ENCODE measurements at places on chromosomes 3 and 15. TPM values are rescaled to one million over a fixed set of nuclear protein-coding genes. Genes with fewer than 3 reads are reported as not detected.

The SLC25A20 gene
- polyA plus RNA-seq, result 40.1 TPM

The ZPLD1 gene
- polyA plus RNA-seq, result not detected

The TRH gene
- polyA plus RNA-seq, result not detected

The LTK gene
- 7.3 TPM for polyA plus RNA-seq

The IQCF5 gene
- not detected for polyA plus RNA-seq

The PRRT3 gene
- 5.4 TPM for polyA plus RNA-seq

The CA12 gene
- polyA plus RNA-seq, result 0.08 TPM

The ZBTB47 gene
- not detected for polyA plus RNA-seq

The KPNA4 gene
- 10.3 TPM for polyA plus RNA-seq

The CYP8B1 gene
- polyA plus RNA-seq, result not detected

The DUOX2 gene
- not detected for polyA plus RNA-seq

The LHFPL4 gene
- polyA plus RNA-seq, result 0.05 TPM

The CACNA2D3 gene
- not detected for polyA plus RNA-seq

The ZDHHC19 gene
- not detected for polyA plus RNA-seq

DNA sequence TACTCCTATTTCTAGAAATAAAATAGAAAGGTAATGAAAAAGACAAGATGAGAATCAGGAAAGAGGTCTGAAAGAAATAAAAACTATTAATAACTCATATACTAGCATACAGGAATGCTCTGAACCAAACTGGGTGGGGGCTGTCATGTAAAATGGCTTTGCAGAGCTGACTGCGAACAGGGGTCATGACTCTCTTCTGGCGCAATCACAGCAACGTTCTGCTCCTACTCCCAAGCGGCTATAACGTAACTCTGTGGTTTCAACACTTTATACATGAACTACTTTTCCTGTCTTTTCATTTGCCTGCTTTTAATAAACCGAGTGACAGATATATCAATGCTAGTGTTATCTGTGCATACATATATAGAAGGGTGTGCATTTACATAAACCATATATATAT, 116.7 kb downstream of the DLG1 start:
- no peaks in the 10 kb centered on the region for H3K36me3 ChIP-seq
- H3K4me3 ChIP-seq, result no peak overlapping the region
- no peak for DNase-seq

GRCh38 chr3:188439080-188439479, 285.1 kb downstream of the LPP start:
- no peaks in the 10 kb centered on the region for H3K36me3 ChIP-seq
- H3K27me3 ChIP-seq, result no peaks in the 10 kb centered on the region
- no peak for DNase-seq
- peak overlapping the region; percentile 7 for H3K27ac ChIP-seq
- peak overlapping the region; percentile 20 for H3K4me3 ChIP-seq

- no peaks in the 10 kb centered on the region for H3K36me3 ChIP-seq
- H3K4me1 ChIP-seq, result no peaks in the 10 kb centered on the region
- H3K27me3 ChIP-seq, result no peaks in the 10 kb centered on the region
- no peak overlapping the region for H3K4me3 ChIP-seq
- no peak overlapping the region for H3K27ac ChIP-seq
- DNase-seq, result no peak
These were observed 221.4 kb downstream of the TLE3 start for GRCh38 chr15:69876064-69876940.

- no peaks in the 10 kb centered on the region for H3K36me3 ChIP-seq
- H3K4me3 ChIP-seq, result no peak overlapping the region
- no peak for DNase-seq
- no peak overlapping the region for H3K27ac ChIP-seq
These were observed 70.5 kb downstream of the POLR2M start for GRCh38 chr15:57777003-57777402.

DNA sequence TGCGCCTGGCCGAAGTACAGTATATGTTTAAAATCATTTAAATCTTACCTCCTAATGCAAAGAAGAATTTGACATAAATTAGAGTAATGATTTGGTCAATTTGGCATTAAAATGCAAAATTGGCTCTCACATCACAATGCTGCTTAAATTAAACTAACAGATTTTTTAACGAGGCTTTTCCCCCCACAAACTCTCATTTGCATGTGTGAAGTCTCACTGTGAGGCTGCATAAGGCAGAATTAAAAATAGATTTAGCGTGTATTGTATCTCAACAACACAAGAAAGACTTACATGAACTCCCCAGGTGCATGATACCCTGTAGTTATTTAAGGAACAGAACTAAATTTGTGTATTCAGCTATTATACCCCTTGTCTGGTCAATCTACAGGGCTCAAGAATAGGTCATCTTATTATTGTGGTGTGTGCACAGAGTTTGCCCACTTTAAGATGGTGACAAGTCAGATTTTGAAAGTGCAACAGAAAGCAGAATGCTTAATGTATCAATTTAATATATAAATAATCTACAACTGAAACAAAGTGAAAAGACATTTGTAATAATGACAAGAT, 897.9 kb downstream of the EPHA3 start:
- H3K27ac ChIP-seq, result no peak overlapping the region
- H3K4me3 ChIP-seq, result no peak overlapping the region
- H3K27me3 ChIP-seq, result no peaks in the 10 kb centered on the region
- H3K4me1 ChIP-seq, result no peaks in the 10 kb centered on the region
- DNase-seq, result no peak

- no peaks in the 10 kb centered on the region for H3K27me3 ChIP-seq
- H3K4me1 ChIP-seq, result peaks cover 18% of the 10 kb centered on the region
- no peak for DNase-seq
- H3K36me3 ChIP-seq, result no peaks in the 10 kb centered on the region
- H3K27ac ChIP-seq, result no peak overlapping the region
These were observed 18.2 kb downstream of the DNAJB8 start for GRCh38 chr3:128448491-128448890.

- H3K4me1 ChIP-seq, result no peaks in the 10 kb centered on the region
- no peaks in the 10 kb centered on the region for H3K27me3 ChIP-seq
- no peaks in the 10 kb centered on the region for H3K36me3 ChIP-seq
- DNase-seq, result no peak
These were observed 34.3 kb downstream of the IL20RB start for GRCh38 chr3:136992115-136992514.

DNA sequence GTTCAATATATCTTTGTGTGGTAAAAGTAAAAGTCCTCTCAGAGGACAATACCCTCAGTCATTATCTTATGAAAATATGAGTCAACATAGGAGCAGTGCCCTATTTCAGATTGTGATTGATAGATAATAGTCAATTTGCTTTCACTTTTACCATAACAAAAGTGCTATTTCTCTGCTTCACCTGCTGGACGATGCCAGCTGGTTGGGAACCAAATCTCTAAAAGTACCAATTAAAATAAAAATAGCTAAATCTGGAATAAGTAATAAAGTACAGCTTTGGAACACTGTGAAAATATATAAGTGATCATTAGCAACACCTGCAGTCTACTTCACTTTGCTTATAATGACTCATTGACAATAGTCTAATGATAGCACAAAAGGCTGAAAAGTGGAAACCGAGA, 390.3 kb upstream of the AGTR1 start:
- H3K4me1 ChIP-seq, result no peaks in the 10 kb centered on the region
- H3K4me3 ChIP-seq, result no peak overlapping the region
- DNase-seq, result no peak
- H3K27me3 ChIP-seq, result no peaks in the 10 kb centered on the region

DNA sequence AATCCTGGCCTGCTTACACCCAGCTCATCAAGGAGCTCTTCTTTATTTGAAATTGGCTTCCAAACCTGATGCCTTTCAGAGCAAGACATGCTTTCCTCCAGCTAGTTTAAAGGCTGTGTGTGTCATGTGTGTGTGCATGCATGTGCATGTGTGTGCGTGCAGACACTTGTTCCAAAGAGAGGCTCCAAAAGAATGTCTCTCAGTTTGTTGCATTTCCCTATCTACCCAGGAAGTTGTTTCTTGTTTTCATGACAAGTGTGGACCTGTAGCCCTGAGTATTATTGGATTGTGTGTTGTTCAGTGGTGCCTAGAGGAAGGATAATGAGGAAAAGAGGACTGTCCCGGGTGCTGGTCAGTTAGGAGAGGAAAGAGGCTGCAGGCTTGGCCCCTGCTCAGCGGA, 240.0 kb downstream of the THSD4 start:
- H3K27ac ChIP-seq, result no peak overlapping the region
- no peak overlapping the region for H3K4me3 ChIP-seq
- H3K4me1 ChIP-seq, result no peaks in the 10 kb centered on the region
- DNase-seq, result no peak
- H3K36me3 ChIP-seq, result no peaks in the 10 kb centered on the region

DNA sequence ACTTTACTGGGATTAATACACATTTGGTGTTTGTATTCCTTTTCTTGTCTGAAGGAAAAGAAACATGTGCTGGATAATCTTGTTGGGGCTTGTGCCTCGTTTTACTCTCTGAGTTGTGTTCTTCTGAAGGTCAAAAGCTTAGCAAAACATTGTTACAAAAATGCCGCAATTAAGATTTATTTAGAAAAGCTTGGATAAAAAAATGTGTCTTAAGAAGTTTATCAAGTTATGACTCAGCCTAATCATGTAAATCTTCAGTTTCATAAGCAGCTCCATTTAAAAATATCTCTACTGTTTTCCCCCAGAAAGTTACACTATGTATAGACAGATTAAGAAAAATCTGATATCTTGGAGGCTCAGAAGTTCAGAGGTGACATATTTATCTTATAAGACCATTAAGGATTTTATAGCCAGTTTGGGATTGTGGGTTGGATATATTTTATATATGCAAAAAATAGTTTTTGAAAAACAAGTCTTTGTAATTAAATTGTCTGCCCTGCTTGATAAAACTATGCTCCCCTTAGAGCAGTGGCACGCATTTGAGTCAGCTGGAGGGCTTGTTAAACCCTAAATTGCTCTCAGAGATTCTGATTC, 56.5 kb downstream of the CLDN11 start:
- H3K4me1 ChIP-seq, result no peaks in the 10 kb centered on the region
- no peak for DNase-seq
- H3K36me3 ChIP-seq, result no peaks in the 10 kb centered on the region
- H3K27me3 ChIP-seq, result no peaks in the 10 kb centered on the region
- H3K27ac ChIP-seq, result no peak overlapping the region
- no peak overlapping the region for H3K4me3 ChIP-seq

GRCh38 chr3:195666-196065, 897 bp upstream of the CHL1 start:
- H3K36me3 ChIP-seq, result no peaks in the 10 kb centered on the region
- no peaks in the 10 kb centered on the region for H3K4me1 ChIP-seq
- DNase-seq, result no peak
- no peaks in the 10 kb centered on the region for H3K27me3 ChIP-seq
- H3K4me3 ChIP-seq, result no peak overlapping the region

GRCh38 chr3:111762537-111762936, 96.5 kb upstream of the PHLDB2 start:
- no peak overlapping the region for H3K27ac ChIP-seq
- no peaks in the 10 kb centered on the region for H3K4me1 ChIP-seq
- H3K4me3 ChIP-seq, result no peak overlapping the region
- H3K27me3 ChIP-seq, result no peaks in the 10 kb centered on the region
- H3K36me3 ChIP-seq, result no peaks in the 10 kb centered on the region

GRCh38 chr3:2343031-2343682, 244.5 kb downstream of the CNTN4 start:
- H3K4me1 ChIP-seq, result no peaks in the 10 kb centered on the region
- no peak for DNase-seq
- H3K36me3 ChIP-seq, result no peaks in the 10 kb centered on the region

DNA sequence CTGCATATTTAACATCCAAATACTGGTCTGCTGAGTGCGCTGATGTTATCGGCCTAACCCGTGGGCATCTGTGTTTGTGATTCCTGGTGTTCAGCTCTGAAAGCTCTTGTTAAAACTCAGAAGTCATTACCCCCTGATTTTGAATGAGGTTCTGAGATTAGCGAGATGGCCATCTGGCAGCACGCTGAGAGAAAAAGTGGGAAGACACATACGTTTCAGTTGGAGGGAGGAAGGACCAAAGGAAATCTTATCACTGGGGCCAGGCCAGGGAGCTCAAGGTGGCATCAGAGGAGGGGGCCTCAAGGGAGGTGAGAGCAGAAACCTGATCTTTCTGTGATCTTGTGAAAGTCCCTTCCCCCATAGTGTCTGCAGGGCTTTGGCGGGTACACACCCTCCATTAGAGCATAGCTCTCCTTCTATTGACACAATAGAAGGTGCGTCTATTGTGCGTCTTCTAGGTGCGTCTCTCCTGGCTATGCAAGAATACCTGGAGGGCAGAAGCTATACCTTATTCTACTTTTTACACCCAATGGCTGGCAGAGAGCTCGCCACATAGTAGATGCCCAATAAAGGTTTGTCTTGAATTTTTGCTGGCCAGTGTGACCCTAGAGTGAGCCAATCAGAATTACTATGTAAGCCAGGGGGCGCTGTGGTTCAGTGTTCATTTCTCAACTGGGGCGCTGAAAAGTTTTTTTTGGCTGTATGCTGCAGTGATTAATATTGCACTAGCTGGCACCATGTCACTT, 182.4 kb downstream of the SHQ1 start:
- H3K27me3 ChIP-seq, result no peaks in the 10 kb centered on the region
- peak; percentile 55 for DNase-seq
- H3K36me3 ChIP-seq, result no peaks in the 10 kb centered on the region
- H3K4me3 ChIP-seq, result no peak overlapping the region

DNA sequence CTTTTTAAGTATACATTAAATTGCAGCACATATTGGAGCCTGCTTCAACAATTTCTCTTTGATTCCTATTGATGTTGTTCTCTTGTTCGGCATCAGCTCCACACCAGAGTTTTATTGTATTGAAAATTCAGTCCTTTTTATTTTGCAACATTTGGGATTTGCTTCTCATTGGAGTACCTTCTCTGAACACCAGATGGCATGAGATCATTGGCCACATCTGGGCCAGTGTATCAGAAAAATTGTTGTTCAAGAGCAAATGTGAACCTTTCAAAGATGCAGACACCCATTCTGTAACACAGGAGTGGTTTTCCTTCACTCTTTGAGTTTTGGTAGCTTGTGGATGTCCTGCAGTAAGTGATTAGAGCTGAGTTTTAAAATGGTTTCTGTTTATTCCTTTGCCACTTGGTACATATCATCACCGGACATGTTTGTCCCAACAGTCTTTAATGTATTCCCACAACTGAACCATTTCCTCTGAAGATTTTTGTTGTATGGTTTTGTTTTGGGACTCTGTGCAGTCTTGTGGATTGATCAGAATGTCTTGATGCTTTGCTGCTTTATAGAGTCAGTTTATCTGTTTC, 96.1 kb downstream of the MCTP2 start:
- H3K4me1 ChIP-seq, result no peaks in the 10 kb centered on the region
- no peak overlapping the region for H3K27ac ChIP-seq
- no peaks in the 10 kb centered on the region for H3K27me3 ChIP-seq
- H3K4me3 ChIP-seq, result no peak overlapping the region

DNA sequence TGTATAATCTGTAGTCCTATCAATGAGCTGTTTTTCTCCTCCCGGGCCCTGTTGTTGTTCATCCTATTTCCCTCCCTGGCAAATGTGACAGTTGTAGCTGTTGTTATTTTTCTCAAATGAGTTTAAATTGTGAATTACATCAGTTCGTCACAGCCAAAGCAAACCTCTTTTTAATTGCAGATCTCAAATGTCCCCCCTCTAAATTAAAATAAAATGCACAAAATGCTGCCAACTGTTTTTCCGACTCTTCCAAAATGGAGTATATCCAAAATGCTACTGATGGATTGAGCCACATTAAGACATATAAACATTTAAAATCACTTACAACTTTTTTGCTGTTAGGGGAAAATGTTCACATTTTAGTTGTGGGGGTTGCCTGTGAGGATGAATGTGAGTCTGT, 29.8 kb upstream of the SUCLG2 start:
- no peaks in the 10 kb centered on the region for H3K36me3 ChIP-seq
- no peak overlapping the region for H3K4me3 ChIP-seq
- DNase-seq, result no peak
- H3K27ac ChIP-seq, result no peak overlapping the region
- peaks cover 37% of the 10 kb centered on the region for H3K4me1 ChIP-seq

- no peak overlapping the region for H3K4me3 ChIP-seq
- no peak for DNase-seq
- H3K27me3 ChIP-seq, result no peaks in the 10 kb centered on the region
- no peaks in the 10 kb centered on the region for H3K36me3 ChIP-seq
These were observed 26.4 kb downstream of the ABI3BP start for GRCh38 chr3:100966807-100967206.
